Omental fat pad (tissue), 4 donors: ENCODE measurements at places on chromosomes 3 and 15. TPM values are rescaled to one million over a fixed set of nuclear protein-coding genes. Genes with fewer than 3 reads are reported as not detected.

The PDIA5 gene
- 21.0 TPM for total RNA-seq

DNA sequence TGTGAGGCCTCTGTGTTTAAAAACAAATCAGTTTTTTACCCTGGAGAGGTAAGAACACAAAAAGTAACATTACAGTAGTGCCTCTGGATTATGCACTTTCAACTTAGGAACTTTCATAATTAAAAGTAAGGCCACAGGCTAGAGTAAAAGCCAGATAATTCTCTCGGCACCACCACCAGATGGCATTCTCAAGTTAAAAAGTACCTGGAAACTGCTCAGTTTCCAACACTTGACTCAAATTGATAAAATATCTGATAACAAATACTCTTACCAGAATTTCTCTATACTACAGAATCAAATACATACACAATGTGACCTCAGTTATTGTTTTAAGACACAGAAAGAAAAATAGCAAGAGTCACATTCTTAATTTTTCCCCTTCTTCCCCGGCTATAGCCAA is 19.9 kb downstream of the SPICE1 start:
- DNase-seq = no peak

DNA sequence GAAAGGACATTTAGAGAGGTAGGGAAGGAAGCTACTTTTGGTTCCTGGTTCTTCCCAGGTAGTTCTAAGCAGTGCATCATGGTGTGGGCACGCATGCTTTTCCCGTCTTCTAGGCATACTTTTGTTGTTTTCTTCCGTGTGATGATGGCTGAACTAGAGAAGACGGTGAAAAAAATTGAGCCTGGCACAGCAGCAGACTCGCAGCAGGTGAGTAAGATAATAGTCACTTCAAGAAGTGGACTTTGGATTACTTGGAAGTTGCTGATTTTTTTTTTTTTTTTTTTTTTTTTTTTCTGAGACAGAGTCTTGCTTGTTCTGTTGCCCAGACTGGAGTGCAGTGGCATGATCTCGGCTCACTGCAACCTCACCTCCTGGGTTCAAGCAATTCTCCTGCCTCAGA is 17.9 kb downstream of the FANCD2OS start:
- no peak for DNase-seq

The NRROS gene
- total RNA-seq = 18.2 TPM

DNA sequence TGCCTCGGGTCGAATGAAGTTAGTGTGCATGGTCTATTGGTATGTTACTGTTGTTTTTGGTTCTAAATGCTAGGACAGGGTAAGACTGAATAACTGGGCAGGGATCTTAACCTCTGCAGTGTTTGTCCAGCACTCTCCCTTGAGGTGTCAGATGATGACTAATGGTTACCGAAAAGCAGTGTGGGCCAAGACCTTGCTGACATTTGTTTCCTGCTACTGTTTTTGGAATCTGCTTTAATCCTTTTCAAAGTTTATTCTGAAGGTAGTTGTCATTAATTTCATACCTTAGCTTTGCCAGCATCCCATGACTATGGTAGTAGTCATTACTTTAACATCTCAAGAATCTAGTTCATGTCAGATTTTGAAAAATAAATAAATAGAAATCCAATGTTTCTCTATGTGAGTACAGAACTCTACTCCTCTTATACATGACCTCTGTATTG is 117.0 kb downstream of the P3H2 start:
- no peak for DNase-seq

DNA sequence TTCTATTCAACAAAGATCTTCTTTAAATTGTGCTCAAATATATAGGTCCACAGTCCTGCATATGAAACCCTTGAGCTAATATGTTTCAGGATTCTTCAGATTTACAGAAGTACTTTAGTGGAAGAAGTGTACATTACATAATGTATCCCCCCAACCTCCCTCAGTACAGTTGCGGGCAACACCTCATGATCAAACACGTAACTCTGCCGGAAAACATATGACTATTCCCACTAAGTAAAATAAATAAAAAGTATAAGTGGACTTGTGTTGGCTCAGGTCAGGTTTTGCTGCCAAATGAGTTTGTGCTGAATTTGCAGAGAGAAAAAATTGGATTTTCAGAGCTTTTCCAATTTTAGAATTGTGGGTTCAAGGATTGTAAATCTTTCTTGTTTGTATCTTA is 267.6 kb upstream of the MDFIC2 start:
- DNase-seq = no peak

- DNase-seq = no peak
These were observed 12.5 kb downstream of the P2RY14 start for GRCh38 chr3:151265866-151266265.

DNA sequence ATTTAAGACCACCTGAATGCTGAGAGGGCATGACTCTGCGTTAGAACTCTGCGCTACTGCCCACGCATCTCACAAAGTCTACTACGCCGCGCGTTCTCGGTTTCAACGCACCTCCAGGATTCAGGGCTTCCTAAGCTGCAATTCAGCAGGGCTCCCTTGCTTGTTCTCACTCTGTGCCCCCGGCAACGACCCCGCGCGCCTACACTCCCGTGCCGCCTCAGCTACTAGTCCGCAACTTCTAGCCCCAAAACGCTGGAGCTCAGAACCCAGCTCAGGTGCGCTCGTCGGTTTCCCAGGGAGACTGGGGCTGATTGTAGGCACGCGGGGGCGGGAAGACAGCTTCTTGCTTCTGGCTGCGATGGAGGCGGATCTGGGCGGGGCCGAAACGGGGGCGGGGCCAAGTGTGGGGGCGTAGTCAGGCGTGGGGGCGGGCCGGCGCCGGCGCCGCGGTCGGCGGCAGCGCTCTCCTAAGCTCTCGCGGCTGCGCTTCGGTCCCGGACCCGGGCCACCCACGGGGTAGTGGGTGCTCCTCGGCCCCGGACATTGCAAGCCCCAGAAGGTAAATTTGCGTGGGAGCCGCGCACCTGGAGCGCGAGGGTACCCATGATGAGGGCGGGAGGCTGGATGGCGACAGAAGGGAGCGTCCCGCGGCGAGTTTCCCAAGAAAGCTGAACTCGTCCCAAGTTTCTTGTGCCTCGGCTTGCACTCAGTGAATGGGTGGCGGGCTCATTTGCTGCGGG is at the start of gene ARHGEF26:
Gene ARHGEF26, plus strand, starts transcription at position 430 of the 740 bp plus-strand sequence. CDS start 603 bp downstream, outside the sequence.
- peak; percentile 77 for DNase-seq

GRCh38 chr15:39625856-39626255 is 45.0 kb downstream of the THBS1 start:
- no peak for DNase-seq

DNA sequence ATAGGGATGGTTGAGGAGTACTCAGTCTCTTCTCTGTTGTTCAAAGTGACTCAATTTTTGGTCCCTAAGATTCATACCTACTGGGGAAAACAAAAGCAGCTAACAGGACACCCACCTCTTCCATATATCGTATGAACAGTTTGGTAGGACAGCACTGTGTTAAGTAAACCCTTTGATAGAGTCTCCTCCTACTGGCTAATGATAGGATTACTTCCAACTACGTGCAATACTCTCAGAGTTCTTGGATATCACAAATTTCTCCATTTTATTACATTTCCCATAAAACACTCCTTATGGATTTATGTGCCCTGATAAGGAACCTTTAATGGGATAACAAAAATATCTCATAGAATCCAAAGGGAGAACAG is 200.2 kb upstream of the GOLGA6L4 start:
- DNase-seq = no peak

The SLC49A4 gene
- total RNA-seq = 21.2 TPM

DNA sequence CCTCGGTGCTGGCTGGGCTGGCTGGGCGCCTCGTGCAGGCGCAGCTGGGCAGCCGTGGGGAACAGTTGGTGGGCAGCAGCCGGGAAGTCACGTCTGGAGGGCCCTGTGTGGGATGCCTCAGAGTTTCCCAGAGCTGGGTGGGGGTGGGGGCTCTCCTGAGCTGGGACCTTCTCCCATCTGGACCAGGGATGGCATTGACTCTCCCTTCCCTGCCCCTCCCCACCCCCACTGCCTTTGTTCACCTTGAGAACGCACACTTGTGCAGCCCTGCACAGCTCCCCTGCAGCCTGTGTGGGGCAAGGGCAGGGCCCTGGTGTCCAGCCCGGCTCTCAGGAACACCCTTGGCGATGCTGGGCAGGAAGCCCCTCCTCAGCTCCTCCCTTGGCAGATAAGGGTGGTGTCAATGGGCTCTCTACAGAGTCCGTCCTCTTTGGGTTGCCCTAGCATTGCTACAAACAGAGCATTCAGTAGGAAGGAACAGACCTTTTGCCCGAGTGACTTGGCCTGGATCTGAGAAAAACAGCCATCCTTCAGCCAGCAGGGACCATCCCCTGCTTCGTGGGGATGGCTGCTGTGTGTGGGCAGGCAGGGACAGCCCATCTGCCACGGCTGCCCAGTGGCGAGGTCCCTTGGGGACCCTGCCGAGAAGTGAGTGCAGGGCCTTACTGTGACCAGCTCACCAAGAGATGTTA is 25.5 kb upstream of the KLF13 start:
- no peak for DNase-seq

GRCh38 chr15:99976811-99977271 is 243.6 kb upstream of the LYSMD4 start:
- no peak for DNase-seq

- no peak for DNase-seq
These were observed 3.1 kb downstream of the BAHD1 start for GRCh38 chr15:40443846-40444245.

DNA sequence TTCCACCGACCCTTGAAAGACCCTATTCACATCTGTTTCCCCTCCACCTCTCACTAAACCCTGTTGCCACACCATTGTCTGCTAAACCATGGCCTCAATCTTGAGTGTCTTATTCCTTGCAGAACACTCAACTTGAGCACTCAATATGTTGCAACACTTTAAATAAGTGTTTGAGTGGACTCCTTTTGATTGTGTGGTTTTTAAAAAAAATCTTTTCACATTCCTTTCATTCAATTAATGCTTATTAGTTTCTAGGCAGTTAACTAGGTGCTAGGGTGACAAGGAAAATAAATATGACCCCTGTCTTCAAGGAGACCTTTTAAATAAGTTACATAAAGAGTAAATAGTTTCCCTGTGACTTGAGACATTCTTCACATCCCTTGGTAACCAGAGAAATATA is 13.3 kb upstream of the HHLA2 start:
- DNase-seq = no peak

The PLSCR5 gene
- not detected for total RNA-seq

DNA sequence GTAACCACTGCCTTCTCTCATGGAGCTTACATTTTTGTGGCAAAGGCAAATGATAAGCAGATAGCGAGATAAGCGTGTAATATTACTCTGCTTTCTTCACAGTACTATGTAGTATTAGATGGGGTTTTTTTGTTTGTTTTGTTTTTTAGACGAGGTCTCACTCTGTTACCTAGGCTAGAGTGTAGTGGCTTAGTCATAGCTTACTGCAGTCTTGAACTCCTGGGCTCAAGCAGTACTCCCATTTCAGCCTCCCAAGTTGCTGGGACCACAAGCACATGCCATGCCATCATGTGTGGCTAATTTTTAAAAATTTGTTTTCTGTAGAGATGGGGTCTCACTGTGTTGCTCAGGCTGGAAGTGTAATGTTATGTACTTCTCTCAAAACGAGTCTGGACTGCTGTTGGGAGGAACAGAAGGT is 22.9 kb downstream of the MBNL1 start:
- no peak for DNase-seq

DNA sequence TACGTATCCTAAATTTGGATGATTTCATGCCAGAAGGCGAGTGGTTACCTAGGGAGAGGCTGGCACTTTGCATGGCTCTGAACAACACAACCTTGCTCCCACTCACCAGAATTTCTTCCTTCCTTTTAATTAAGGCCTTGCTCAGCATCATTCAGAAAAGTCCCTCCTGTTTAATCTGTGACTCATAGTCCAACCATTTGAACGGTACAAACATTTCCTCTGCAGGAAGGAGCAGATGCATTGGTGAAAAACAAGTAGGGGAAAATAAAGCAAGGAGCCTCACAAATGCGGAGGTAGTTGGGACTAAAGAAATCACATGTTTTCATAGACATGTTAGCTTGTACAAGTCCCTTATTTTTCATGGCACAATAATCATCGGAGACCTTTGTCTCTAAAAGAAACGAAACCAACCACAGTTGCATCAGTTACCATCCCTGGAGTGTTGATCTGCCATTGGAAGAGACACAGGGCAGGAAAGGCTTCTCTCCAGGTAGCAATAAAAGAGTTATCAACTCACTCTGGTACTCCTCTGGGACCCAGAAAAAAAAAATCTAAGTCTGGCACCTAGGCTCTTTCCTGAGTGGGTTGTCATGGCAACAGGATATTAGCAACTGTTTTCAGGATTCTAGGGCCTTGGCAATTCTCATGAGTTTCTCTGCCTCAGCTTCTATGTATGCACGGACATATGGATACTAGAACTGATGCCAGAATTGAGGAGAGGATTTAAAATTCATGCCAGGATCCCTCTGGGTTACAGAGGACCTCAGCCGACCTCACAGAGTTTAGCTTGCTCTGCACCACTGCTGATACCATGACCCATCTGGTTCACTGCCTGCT is 255.4 kb upstream of the ARPP21 start:
- DNase-seq = no peak

GRCh38 chr15:101127506-101128076 is 124.3 kb downstream of the CHSY1 start:
- peak; percentile 37 for DNase-seq

GRCh38 chr15:36208868-36209582 is 370.4 kb upstream of the CDIN1 start:
- DNase-seq = no peak

The GCSAM gene
- total RNA-seq = 0.47 TPM

The SLC24A5 gene
- not detected for total RNA-seq

The SNTN gene
- total RNA-seq = not detected

The GOLGA8G gene
- total RNA-seq = not detected

DNA sequence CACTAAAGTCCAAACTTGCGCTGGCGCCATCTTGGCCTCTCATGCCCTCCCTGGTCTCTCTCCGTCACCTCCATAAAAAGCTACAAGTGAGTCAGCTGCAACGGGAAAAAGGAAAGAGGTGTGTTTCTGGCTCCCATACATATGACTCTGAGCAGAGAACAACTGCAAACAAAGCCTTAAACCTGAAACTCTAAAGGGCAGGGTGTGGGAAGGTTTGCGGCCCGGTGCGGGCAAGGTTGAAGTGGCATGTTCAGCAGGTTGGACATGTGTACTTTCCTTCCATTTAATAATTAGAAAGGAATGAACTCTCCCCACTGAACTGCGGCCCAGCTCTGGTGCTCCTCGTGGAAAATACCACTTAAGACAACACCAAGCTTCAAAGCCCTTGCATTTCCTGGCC is 59.0 kb upstream of the PPARG start:
- no peak for DNase-seq

The GP5 gene
- 0.96 TPM for total RNA-seq

DNA sequence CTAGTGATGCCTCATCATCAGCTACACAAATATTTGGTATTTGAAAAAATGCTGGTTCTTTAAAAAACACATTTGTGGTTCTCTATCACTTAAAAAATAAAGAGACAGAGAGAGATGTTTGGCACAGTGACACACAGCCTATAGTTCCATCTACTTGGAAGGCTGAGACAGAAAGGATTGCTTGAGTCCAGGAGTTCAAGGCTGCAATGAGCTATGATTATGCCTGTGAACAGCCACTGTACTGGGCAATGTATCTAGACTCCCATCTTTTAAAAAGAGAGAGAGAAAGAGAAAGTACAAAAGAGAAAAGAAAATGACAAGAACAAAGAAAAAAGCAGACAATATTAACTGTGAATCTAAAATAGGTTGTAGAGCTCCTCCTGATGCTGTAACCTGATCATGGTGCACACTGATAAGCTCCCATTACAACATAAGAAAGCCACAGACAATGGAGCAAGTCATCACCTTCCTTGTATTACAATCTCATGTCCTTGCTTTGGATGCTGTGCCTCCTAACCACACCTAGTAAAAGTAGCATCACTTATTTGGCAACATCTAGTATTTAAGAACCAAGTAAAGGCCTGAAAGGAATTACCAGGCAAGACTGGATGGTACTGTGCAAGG is 31.7 kb upstream of the MAP4 start:
- DNase-seq = no peak
